ENCODE measurements at places on chromosomes 7 and 10.

DNA sequence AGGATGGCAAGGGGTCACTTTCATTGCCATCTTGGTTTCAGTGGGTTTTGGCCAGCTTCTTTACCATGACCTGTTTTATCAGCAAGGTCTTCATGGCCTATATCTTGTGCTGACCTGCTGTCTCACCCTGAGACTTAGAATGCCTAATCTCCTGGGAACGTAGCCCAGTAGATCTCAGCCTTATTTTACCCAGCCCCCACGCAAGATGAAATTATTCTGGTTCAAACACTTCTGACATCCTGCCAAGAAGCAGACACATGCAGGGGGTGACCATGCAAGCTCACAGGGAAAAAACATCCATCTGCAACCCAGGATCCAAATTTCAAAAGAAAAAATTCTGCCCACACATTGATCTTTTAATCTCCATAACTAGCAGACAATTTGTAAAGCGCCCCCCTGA lies 88.4 kb upstream of the EEPD1 start:
- DNase-seq = no peak

GRCh38 chr7:44678471-44679179 lies 70.0 kb upstream of the ZMIZ2 start:
- DNase-seq = peak; percentile 34

DNA sequence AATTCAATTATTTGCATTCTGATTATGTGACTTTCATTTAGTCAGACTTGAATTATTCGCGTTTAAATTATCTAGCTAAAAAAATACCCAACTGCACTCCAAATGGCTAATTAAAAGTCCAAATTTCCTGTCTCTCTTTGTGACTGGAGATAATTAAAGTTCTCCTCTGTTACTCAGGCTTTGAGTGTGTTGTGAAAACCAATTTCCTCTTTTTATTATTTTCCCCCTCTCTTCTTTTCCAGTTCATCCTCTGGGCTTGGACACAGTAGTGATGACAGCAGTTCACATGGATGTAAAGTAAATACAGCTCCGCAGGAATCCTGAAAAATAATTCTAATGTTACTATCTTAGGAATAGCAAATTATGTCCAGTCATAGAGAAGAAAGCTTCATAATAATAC lies 80.6 kb downstream of the SNX10 start:
- no peak for DNase-seq

DNA sequence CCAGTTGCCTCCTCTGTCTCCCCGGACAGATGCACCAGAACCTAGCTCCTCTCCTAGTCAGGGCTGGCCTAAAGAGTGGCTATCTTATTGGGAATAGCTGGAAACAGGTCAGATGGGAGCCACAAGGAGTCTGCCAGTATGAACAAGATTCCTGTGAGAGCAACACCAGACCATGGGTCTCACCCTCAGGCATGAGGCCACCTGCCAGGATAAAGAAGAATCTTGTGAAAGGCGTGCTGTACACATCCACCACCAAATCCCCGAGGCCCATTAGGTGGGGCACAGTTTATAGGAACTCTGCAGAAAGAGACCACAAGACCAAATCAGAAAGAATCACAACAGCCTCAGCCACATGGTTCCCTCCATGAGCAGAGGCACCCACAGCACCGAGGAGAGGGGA lies 325.9 kb downstream of the TNS3 start:
- DNase-seq = no peak

GRCh38 chr7:92177362-92177761 lies 1.6 kb downstream of the LRRD1 start:
- peak; percentile 35 for DNase-seq

DNA sequence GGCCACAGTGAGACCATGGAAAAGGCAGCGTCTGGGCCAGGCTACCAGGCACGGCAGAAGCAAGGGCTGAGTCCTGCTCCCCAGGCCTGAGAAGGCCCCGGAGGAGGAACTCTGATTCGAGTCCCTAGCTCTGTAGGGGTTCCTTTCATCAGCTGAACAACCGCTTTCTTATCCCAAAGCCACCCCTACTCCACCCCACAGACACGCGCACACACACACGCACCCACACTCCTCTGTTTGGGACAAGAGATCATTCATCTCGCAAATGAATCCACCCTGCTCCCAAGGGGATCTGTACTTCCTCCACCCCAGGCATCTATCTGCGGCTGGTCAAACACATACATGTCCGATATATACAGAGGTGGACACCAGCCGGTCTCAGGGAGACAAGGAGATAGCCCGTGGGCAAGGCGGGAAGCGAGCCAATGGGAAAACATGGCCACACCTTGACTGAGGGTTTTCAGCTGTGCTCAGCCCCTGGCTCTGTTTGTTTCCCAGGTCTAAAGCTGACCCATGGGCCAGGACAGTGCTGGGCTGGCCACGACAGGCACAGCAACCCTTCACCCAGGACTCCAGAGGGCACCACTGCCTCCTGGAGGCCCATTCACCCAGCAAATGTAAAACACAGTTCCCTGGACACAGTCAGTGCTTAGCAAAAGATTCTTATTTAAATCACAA lies 7.3 kb downstream of the ZCCHC24 start:
- DNase-seq = no peak

- DNase-seq = peak; percentile 8
Measured at GRCh38 chr10:84427903-84428650, 99.7 kb downstream of the CCSER2 start.

DNA sequence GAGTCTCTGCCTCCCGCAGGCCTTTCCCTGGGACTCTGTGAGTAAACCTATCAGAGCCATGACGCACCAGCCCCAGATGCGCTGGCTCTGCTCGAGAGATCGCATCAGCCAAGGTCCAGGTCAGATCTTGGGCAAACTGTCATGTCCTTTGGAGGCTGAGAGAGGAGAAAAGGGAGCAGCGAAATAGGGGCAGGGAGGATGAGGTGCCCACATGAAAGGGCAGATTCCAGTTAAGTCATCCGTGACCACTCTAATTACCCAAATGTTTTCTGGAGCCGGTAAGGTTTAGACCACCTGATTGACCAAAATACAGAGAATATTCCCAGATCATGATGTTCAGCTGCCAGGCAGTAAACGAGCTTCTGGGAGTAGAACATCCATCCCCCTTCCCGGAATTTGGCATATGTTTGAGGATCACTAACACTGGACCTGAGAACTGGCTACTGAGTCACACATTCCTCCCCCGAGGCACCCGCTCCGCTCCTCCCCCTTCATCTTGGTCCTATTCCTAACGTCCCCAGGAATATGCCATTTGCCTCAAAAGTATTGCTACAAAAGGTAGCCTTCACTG lies 88.0 kb downstream of the FGFR2 start:
- no peak for DNase-seq

DNA sequence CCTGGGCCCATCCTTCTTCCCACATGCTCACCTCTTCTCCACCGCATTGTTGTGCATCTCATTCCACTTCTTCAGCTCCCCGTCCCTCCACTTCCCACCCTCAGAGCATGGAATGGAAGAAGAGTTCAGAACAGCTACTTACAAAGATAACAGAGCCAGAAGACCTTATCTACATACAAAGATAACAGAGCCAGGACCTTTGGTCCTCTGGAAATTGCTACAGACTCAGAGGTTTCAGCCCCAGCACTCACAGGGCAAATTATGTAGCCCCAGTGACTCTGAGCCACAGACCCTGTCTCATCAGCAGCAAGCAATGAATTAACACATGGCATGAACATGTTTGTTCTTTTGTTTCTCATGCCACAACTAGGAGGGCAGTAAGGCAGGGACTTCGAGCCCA lies 28.7 kb upstream of the SLC29A3 start:
- no peak for DNase-seq

DNA sequence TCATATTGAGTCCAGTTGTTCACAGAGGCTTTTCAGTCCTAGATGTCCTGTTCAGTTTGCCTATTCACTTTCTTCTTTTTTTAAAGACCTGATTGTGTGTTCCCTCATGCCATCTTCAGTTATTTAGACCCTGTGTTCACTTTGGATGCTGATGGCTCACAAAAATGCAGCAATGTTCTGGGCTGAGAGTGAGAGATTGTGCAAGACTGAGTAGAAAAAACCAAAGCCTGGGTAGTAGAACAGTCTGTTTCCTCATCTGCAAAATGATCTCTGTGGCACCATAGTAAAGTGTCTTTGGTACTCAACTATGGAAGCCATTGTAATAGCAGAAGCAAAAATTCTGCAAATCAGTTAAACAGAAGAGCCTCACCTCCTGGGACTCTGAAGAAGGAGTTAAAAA lies 43.2 kb downstream of the AKR1B1 start:
- DNase-seq = no peak

DNA sequence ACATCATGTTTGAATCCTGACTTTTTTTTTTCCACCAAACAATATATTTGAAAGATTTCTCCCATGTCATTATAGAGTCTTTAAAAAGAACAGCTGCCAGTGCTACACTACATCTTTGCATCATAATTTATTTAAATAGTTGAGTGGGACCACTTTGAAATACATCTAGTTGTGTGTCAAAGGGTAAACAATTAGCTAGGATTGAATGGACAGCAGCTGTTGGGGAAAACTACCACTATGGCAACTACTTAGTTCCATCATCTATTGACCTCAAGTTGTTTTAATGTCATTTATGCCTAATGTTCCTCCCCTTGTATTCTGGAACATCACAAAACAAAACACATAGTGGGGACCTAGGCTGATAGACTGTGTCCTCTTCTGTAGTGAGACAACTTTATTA lies 985.1 kb downstream of the SORCS1 start:
- DNase-seq = no peak

- DNase-seq = peak; percentile 17
Measured at GRCh38 chr10:70958396-70958795, 70.0 kb upstream of the PCBD1 start.

- no peak for DNase-seq
Measured at GRCh38 chr10:77590344-77591237, 47.0 kb downstream of the KCNMA1 start.

DNA sequence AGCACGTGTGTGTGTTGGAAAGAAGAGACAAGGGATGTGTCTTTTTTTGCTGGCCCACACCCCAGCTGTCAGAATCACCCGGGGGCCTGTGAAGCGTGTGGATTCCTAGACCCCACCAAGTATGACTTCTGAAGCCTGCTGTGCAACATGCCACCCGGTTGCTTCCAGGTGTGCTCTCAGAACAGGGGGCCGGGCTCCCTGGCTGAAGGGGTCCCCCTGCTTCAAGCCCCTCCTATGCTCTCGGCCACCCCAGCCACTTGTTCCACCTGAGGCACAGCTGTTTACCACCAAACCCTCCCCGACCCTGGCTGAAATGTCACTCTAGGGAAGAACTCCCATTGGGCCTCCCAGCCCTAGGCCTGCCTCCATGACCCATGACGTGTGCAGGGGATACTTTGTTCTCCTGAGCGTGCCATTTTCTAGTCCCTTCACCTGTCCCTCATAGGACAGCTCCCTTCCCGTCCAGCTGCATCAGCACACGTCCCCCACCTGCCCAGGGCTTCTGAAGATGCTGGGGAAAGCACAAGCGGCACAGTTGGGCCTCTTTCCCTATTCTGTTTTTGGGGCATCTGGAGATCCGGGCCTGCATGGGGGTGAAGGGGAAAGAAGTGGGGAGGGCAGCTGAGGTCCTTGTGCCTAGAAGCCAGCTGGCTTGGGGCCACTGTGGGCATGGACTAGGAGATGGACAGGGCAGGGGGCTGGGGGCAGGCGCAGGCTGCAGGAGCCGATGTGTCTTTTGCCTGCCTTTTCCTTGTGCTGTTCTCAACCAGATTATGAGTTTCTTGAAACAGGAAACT lies 33.3 kb downstream of the CRHR2 start:
- no peak for DNase-seq

DNA sequence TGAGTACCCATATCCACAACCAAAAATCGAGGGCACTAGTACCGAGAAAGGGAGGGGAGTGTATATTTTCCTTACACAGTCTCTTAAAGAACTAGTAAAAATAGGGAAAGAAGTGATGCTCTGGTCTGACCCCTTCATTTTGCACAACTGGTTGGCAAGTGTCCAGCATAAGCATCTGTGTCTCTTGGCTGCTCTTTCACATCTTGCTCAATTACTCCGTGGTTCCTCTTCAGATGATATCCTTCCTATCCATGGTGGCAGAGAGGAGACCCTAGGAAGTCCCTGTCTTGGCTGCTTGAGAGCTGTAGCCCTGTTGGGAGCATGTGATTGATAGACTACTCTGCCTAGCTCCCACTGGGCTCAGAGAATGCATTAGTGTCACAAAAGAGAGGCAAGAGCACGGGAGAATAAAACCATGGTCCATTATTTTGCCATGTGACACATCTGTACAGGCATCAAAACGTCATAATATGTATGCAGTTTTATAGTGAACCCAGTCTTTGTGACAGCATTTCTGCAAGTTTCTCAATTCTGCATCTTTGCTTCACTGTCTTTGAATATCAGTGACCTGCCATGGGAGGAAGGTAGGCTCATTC lies 111.8 kb upstream of the ANKRD1 start:
- DNase-seq = peak; percentile 6

DNA sequence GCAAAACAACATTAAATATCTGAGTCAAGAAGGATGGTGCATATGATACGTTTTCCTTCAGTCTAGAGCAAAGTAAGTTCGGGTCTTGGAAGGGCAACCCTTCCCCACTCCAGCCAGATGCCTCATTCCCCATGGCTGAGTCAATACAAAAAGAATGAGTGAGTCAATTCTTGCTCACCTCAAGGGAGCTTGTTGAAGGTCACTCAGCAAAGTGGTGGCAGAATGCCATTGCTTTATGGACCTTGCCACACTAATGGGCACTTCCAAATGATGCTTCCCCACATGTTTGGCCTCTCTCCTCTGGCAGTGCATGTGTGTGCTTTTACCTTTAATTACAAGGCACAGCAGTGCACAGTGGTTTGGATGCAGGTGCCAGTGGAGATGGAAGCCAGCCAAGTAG lies 296.5 kb downstream of the SORCS3 start:
- DNase-seq = peak; percentile 80

DNA sequence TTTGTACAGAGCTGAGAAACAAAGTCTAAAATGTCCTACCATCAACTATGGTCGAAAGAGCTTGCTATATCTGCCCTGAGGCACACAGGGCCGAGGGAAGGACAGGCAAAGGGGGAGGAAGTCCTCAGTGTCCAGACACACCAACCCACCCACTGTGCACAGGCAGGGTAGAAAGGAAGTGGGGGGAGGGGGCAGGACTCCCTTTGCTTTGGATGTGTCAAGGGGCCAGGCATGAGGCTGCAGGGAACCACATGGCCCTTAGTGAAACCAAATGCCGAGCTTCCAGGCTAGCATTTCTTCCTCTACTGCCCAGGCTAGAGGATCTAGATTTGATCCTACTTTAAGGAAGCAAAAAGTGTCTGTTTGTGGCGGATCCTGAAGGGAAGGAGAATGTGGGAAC lies 28.6 kb downstream of the KCNH2 start:
- DNase-seq = no peak

DNA sequence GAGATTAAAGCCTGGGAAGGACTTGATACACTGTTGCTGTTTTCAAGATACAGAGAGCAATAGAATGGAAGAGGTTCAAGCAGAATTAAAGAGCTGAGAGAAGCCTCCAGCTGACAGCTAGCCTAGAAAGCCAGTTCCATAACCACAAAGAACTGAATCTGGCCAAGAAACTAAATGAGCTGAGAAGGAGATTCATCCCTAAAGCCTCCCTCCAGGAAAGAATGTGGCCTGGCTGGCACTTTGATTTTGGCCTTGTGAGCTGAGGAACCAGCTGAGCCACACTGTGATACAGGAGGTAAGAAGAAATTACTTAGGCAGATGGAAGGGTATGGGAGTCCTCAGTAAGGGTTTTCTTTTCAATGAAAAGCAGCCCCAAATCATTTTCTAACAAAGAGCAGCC lies 324.1 kb downstream of the PHF14 start:
- no peak for DNase-seq
